ENCODE measurements at places on chromosomes 1 and 21.

DNA sequence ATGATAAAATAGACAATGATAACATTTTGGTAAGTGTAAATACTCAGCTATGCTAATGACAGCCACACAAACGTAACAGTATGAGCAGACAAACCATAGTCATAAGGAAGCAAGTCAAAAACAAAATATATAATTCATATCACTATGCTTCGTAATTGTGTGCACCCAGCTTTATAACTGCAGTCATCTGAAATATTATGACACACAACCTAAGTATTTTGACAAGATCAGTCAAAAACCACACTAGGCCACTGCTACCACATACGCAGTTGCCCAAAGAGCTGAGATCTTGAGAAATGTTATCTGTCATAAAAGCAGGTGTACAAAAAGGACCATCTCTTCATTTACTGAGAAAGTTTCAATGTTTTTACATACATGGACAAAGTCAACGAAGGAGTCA lies 26.0 kb downstream of the RNASEL start:
- DNase-seq: no peak

DNA sequence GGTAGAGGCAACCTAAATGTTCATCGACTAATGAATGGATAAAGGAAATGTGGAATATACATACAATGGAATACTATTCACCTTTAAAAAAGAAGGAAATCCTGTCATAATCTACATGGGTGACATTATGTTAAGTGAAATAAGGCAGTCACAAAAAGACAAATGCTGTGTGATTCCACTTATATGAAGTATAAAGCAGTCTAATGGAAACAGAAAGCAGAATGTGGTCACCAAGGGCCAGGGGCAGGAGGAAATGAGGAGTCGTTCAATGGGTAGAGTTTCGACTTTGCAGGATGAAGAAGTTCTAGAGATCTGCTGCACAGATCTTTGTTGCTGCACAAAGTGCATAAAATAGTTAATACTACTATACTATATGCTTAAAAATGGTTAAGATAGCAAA lies 7.8 kb downstream of the DIPK1A start:
- DNase-seq: no peak

DNA sequence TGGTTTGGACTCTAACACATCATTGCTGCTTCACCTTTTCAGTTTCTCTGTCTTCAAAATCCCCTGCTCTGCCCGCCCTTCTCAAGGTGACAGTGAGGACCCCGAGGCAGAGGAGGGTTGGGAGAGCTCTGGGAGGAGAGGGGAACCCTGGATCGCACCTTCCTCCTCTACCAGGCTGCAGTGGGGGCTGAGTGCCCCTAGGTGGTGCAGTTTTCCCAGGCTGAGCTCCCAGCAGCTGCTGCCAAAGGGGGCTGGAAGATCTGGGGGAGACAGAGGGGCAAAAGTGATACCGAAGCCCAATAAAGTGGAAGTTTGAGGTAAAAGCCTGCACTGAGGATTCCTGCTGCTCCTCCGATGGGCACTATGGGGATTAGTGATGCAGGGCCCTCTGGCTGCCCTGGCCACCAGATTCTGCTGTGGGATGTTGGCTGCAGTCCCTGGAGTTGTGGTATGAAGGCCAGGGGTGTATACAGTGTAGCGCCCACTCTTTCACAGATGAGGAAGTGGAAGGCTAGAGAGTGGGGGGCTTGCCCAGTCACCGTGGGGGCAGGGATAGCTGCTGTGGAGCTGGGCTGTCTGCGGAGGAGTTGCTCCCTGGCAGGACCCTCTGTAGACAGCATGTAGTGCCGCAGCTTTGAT lies 40.7 kb upstream of the SCMH1 start:
- DNase-seq: peak; percentile 20

- DNase-seq: peak; percentile 84
These were observed 11.5 kb downstream of the ZP4 start for GRCh38 chr1:237879195-237879594.

GRCh38 chr1:17550729-17551584 lies 11.5 kb downstream of the ARHGEF10L start:
- no peak for DNase-seq

DNA sequence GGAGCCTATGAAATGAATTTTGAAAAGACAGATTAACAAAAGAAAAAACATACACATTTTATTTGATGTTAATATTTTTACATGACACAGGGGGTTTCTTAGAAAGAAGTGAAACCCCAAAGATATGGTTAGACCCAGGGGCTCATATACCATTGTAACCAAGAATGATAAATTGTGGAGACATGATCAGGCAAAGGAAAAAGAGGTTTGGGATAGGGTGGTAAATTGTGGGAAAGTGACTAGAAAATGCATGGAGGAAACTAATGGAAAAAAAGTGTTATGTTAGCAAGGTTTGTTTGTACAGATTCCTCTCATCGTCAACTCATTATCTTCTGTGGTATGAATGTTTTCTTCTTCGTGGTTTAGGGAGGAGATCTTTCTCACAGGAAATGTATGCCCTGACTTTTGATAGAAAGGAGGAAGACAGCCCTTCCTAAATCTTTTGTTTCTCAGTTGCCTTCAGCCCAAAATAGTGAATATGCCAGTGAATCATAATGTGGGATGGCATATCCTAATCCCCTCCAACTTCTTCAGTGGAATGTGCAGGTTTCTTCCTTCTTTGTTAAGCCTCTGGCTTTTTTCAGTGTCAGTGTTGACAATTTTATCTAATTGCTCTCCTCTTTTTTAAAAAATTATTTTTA lies 140.4 kb upstream of the UBE2U start:
- DNase-seq: peak; percentile 77

- DNase-seq: no peak
These were observed at the start of gene FCMR for GRCh38 chr1:206921772-206922265. Gene FCMR (minus strand): TSS chr1:206921941. CDS start chr1:206921854, 87 bp downstream.

DNA sequence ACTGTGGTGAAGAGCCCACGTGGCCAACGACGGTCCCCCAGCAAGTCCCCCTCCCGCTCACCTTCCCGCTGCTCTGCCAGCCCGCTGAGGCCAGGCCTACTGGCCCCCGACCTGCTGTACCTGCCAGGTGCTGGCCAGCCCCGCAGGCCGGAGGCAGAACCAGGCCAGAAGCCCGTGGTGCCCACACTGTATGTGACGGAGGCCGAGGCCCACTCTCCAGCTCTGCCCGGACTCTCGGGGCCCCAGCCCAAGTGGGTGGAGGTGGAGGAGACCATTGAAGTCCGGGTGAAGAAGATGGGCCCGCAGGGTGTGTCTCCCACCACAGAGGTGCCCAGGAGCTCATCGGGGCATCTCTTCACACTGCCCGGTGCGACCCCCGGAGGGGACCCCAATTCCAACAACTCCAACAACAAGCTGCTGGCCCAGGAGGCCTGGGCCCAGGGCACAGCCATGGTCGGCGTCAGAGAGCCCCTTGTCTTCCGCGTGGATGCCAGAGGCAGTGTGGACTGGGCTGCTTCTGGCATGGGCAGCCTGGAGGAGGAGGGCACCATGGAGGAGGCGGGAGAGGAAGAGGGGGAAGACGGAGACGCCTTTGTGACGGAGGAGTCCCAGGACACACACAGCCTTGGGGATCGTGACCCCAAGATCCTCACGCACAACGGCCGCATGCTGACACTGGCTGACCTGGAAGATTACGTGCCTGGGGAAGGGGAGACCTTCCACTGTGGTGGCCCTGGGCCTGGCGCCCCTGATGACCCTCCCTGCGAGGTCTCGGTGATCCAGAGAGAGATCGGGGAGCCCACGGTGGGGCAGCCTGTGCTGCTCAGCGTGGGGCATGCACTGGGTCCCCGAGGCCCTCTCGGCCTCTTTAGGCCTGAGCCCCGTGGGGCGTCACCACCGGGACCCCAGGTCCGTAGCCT lies 46.8 kb downstream of the TRIM11 start:
- no peak for DNase-seq

GRCh38 chr1:205936311-205936710 lies 6.9 kb downstream of the SLC26A9 start:
- DNase-seq: no peak

GRCh38 chr1:245871191-245871590 lies 635.9 kb downstream of the SMYD3 start:
- no peak for DNase-seq

GRCh38 chr1:80225510-80225909 lies 1219.0 kb upstream of the ADGRL4 start:
- no peak for DNase-seq

DNA sequence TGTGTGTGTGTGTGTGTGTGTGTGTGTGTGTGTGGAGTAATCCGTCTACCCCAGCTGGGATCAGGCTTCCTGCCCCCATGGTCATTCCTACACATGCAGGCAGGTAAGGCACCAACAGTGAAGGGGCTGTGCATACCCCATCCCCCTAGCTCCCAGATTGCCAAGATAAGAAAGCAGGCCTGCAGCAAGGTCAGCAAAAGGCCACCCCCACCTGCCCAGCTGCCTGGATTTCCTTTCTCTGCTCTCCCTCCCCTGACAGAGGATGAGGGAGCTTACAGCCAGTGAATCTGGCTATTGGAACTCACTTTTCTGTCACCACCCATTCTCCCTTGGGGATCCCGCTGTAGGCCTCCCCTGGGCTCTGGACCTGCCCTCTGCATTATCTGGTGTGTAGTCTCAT lies 7.9 kb downstream of the ALX3 start:
- no peak for DNase-seq

DNA sequence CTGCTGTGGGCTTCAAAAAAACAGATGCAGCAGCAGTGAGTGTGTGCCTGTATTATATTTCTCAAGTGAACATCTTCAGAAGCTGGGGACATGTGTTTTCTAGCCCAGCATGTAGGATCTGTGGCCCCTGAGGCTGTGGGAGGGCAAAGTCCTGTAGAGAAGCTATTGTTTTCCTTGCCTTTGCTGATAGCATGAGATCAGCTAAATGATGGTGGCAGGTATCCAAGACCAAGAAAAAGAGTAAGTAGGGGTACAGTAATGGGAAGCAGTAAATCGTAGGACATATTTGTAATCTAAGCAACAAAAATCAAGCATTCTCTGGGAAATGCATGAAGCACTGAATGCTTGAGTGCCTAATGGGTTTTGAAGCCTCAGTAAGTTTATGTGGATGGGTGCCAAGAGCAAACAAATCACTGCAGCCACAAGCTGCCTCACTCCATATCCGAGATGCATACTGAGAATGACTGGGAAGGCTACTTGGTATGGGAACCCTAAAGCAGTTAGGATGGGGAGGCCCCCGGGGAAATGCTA lies 98.3 kb downstream of the CD58 start:
- DNase-seq: peak; percentile 11
